NCI-H2171 treated with DMSO at 0.1 percent for 48 hours (cell line): ENCODE measurements at places on chromosomes 16 and 17.

GRCh38 chr17:42698736-42699414, 16.5 kb downstream of the CNTNAP1 start:
- peak; percentile 13 for DNase-seq

GRCh38 chr17:55873017-55873758, 122.3 kb downstream of the PCTP start:
- no peak for DNase-seq

GRCh38 chr17:40730970-40731369, 24.2 kb downstream of the KRT25 start:
- DNase-seq, result no peak

DNA sequence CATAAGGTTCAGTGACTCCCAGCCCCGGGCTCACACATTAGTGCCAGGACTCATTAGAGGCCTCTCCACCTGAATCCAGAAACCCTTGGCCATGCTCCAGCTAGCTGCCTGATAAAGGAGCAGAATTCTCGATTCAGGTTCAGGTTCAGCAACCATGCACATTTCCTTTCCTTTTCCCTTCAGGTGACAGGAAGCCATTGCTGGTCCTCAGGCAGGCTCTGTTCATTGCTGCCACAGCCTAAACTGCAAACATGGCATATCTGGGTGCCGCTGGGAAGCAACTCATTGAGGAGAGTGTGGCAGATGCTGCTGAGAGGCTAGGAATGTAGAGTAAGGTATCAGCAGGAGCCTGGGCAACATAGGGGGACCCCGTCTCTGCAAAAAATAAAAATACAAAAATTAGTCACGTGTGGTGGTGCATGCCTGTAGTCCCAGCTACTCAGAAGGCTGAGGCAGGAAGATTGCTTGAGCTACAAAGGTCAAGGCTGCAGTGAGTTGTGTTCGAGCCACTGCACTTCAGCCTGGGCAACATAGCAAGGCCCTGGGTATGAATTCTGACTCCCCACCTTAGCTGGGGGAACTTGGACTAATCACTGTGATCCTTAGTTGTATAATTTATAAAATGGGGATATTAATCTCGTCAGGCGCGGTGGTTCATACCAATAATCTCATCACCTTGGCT, 28.7 kb downstream of the ARL4D start:
- DNase-seq, result peak; percentile 2

GRCh38 chr17:69717214-69717613, 302.7 kb downstream of the MAP2K6 start:
- DNase-seq, result no peak

DNA sequence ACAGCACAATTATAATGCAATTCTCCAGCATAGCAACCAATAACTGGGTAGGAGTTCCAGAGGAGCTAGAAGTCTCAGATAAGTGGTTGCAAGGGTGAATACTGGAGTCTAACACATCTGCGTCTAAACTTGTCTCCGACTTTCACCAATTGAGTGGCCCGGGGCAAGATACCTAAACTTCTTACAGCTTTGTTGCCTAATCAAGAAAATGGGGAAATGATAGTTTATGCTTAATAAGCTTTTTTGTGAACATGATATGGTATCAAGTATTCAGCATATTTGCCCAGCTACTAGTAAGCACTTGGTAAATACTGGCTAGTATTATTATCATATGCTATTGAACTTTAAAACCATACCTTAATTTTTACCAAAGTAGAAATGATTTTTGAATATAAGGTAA, 183.5 kb downstream of the KCNJ2 start:
- DNase-seq, result no peak

DNA sequence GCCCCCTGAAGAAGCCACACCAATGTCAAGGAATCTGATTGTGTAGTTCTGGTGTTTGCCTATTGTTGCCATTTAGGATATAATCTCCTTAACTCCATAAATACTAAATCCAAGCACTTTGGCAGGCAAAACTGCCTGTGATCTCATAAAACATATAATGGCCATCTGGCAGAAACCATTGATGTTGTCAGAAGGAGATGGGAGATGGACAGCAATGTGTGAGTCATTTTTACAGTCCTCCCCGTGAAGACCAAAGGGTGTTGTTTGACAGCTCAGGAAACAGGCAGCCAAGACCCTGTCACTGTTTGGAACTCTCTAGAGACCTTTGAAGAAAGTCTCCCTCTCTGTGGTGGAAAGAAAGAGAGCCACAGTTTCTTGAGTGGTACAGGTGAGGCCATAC, 454.1 kb downstream of the HS3ST3B1 start:
- DNase-seq, result no peak

DNA sequence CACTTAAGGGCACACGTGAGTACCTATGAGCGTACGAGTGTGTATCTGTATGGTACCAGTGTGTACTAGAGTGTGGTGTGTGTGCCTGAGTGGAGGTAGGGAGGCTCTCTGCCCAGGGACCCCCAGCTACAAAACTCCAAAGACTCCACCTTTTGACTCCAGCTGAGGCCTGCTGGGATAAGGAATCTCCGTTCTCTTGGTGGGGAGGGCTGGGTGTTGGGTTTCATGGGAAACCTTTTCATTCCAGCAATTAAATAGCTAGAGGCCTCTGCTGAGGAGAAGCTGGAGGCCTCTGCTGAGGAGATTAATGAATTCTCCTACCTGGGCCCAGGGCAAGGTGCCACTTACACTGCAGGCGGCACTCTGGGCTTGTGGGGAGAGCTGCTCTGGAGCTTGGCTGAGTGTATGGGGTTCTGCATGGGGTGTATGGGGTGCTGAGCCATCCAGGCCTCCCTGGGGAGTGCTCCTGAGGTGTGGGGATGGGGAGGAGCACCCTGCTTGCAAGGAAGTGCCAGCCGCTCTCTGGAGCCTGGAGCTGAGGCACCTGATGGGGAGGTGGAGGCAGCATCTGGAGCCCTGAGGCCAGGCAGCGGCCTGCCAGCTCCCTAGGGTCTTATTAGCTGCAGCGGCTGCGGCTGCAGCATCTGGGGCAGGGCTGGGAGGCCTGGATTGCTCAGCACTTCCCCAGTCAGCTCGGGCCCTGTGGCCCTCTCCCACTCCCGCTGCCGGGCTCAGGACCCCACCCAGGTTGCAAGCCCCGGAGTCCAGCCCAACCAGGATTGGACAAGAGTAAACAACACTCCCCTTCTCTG, 4.6 kb downstream of the ANKRD13B start:
- peak; percentile 94 for DNase-seq

- no peak for DNase-seq
These were observed 2.8 kb downstream of the WNT3 start for GRCh38 chr17:46815474-46816353.

DNA sequence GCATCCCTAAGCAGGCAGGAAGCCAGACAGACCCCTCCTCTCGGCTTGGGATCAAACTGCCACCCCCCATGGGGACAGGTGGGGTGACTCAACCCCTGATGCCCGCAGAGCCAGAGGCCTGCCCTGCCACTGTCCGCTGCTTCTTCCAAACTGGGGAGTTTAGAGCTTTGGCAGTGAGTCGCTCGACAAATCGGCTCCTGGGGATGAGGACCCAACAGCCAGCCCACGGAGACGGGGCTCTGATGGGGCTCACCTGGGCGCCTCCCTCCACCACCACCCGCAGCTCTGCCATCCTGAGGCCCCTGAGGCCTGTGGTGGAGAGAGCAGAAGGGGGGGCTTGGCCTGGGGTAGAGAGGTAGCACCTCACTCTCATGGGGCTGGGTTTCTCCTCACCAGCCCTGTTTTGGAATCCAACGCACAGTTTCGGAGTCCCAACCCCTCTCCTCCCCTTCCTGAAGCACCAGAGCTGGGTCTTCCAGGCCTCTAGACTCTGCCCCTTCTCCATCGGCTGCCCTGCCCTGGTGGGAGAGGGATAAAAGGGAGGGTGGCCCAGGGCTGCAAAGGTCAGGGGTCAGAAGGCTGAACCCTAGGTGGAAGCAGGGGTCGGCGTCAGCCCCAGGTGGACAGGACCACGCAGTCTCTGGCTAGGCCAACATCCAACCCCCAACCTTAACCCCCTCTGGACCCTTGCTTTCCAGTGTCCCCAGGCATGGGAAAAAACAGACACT, 5.8 kb downstream of the PRSS22 start:
- no peak for DNase-seq

DNA sequence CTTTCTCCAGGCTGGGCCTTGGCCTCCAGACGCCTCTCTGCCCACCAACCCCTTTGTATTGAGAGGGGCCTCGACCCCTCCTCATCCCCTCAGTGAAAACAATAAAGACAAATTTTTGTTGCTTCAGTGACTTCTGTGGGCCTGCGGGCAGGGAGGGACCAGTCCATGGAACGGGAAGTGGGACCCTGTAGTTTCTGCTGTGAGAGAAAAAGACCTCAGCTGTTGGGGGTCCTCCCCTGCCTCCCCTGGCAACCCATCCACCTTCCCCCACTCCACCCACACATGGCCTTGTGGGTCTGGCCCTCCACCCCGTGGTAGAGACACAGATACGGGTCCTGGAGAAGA, 3.5 kb downstream of the PPY start:
- DNase-seq, result no peak

DNA sequence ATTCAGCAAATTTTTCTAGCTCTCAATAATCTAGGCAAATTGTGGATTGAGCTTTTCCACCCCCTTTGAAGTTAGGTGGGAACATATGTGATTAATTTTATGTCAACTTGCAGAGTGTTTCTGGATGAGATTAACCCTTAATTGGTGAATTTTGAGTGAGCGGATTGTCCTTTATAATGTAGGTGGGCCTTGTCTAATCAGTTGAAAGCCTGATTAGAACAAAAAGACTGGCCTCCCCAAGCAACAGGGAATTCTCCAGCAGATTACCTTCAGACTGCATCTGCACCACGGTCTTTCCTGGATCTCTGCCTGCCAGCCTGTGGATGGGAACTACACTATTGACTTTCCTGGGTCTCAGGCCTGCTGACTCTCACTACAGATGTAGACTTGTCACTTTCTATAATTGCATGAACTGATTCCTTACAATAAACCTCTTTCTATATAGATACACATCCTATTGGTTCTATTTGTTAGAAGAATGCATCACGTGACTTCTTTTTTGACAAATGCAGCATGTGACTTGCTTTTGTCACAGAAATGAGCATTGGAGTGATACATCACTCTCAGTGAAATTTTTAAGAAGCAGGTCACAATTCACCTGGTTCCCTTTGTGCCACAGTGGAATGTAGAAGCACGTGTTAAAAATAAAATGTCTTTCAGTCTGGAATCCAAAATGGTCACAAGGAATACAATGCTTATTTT, 1038.3 kb downstream of the CDH11 start:
- no peak for DNase-seq

DNA sequence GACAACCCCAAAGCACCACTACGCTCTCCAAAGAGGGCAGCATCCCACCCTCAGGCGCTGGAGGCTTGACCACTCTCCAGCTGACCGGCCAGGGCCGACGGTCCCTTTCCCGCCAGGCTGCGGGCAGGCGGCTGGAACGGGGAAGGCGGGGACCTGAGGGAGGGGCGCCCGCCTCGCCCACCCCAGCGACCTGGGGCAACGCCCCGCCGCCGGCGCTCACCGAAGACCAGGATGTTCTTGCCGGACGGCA, 431 bp downstream of the DYNC1LI2 start:
- DNase-seq, result no peak

GRCh38 chr17:66411520-66411919, 109.1 kb downstream of the PRKCA start:
- DNase-seq, result no peak

DNA sequence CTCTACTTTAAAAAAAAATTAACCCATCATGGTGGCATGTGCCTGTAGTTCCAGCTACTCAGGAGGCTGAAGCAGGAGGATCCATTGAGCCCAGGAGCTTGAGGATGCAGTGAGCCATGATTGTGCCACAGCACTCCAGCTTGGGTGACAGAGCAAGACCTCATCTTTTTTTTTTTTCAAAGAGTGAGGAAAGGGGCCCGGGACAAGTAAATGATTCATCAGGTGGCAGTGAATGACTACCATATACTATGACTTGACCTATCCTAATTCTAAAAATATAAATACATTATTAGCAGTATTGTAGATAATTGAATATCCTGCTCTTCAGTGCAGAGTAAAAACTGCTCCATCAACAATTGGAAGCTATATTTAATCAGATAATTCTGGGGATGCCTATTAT, 55.3 kb downstream of the CLUH start:
- DNase-seq, result no peak

GRCh38 chr16:85698935-85699558, 10.3 kb upstream of the GINS2 start:
- DNase-seq, result no peak

DNA sequence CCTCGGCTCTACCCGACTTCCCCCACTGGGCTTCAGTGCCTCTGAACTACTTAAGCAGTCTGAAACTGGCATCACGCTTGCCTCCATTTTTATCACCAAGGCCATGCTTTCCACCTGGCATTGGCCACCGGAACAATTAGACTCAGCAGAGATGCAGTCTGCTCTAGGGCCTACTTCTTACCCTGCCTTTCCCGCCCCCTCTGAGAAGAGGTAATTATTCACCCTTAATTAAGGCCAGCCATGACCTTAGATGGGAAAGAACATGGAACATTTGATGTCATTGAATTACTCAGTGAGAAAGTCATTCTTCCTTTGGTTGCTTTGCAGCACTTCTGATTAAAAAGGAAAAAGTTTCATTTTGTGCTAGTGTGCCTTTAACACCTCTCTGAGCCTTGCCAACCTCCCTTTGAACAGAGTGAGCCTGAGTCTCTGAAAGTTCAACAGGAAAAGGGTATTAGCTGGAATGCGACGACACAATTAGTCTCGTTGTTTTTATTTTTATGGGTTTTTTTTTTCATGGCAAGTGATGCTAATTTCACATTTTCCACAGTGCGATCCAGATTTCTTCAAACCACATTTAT, 60.9 kb upstream of the TNRC6A start:
- no peak for DNase-seq

GRCh38 chr16:81558444-81559175, 114.0 kb downstream of the CMIP start:
- no peak for DNase-seq
